ENCODE measurements at places on chromosomes 7 and 10.
A peak's percentile ranks its signal among the peaks of the same experiment; 100 is the strongest.

DNA sequence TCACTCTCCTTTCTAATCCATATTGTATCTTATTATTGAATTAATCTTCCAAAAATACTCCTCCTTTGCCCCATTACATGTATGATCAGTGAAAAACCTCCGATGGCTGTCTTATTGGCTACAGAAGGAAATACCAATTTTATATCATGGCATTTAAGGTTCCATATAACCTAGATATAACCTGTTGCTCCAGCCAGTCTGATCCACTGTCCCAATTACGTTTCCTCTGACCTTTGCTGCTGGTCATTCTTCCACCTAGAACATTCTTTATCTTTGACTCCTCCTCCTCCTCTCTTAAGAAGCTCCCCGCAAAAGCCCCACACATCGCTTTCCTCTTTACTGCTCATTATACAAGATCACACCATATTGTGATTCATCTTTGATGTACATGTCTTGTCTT is 161.5 kb downstream of the RNLS start:
- DNase-seq: no peak

DNA sequence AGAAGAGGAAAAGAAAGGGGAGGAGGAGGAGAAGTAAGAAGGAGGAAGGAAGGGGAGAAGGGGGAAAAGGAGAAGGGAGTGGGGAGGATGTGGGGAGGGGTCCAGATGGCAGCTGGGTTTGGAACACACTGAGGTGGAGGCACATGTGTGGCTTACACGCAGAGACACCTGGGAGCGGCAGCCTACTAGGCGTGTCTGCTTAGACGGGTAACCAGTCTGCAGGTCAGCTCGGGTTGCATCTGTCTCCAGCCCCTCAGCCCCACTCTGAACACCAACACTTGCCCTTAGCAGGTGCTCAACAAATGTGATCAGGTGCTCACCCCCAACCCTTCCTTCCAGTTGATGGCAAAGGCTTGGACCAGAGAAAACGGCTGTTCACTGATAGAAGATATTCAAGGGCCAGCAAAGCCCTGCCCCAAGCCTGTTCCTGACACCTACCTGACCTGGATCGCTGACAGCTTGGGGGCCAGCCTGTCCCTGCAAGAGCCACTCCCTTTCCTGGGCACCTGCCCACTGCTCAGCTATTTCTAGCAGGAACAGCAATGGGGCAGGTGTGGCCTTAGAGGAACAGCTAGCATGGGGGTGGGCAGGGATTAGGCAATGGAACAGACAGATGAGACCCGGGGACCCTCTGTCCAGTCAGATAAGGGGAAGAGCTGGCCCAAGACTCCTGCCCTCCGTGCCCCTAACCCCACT is 70.5 kb downstream of the SH3PXD2A start:
- no peak for DNase-seq

- DNase-seq: no peak
These were observed 72.0 kb downstream of the KAT6B start for GRCh38 chr10:74898201-74898976.

DNA sequence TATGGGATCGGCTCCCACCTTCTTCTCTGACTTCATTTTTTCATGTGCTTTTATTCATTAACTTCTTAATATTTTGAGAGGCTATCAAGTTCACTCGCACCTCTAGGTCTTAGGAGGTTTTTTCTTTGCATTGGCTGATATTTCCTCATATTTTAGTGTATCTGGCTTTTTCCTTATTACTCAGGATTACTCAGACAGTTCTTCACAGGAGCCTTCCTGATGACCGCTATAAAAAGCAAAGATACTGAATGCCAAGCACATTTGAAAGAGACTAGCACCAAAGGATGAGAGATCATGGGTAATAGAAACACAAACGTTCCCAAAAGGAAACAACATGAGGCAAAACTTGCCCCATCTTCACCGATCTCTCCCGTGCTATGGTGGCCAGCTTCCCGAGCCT is 409.2 kb upstream of the KLF6 start:
- no peak for DNase-seq

GRCh38 chr10:58741673-58742072 is 229.0 kb downstream of the BICC1 start:
- no peak for DNase-seq

- DNase-seq: no peak
These were observed 71.6 kb upstream of the ZPBP start for GRCh38 chr7:50164559-50165170.

DNA sequence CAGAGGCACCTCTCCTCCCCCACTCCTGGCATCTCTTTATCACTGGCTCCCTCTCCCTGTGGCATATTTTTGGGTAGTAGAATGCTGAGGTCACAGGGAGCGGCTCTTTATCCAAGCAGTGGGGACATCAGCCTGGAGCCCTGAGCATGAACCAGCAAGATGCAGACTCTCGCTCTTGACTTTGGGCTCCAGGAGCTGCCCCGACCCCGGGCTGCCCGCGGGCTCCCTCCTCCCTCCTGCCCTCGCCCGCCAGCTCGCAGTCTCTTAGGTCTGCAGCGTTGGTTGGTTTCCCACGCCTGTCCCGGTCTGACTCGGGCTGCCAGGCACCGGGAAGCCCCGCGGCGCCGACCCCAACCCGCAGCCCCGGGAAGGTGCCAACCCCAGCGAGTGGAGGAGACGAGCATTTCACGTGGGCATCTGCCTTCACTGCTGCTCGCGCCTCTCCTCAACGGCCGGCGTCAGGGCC is 1.3 kb downstream of the INSYN2A start:
- DNase-seq: peak; percentile 46

DNA sequence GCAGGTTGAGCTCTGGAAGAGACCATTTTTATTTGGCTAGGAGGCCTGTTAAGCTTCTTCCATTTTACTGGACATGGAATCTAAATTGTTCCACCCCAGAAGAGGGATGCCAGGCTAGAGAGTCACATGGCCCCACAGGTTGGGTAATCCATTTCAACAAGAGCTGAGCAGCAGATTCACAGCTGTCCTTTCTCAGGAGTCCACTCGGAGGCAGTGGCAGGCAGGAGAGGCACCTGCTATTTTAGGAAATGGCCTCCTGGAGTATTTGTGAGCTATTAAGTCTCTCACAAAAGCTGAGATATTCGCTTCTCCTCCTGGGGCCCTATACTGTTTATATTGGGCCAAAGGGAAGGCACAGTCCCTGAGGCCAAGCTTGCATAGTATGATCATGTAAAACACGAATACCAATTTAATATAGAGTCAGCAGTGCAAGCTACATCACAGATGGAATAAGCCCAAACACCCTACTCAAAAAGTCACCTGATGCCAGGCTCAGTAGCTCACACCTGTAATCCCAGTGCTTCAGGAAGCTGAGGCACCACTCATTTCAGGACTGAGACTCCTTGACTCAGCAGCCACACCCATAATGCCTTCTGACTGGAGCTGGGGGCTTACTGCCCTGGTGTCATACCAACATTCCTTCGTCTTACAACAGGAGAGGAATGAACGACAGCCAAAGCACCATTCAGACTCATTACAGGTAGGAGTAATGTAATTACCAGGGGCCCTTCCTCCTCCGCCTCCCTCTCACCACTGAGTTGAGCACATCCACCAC is 124.1 kb downstream of the LMBR1 start:
- DNase-seq: no peak

DNA sequence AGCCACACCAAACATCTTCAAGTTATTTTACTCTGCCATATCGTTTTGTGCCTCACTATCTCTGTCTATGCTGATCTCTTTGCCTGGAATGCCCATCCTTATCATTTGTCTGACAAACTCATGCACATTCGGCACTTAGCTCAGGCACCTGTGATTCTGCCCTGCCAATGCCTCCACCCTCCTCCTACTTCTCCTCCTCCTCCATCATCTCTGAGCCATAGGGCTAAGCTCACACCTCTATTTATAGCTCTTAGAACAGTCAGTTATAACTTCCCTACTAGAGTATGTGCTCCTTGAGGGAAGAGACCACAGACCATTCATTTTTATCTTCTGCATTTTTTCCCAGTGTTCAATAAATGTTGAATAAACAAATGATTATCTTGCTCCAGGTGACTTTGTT is 51.2 kb upstream of the CDK13 start:
- no peak for DNase-seq

- no peak for DNase-seq
These were observed 287.0 kb upstream of the CDC14C start for GRCh38 chr7:48637382-48637781.

- DNase-seq: no peak
These were observed 556.2 kb upstream of the FZD8 start for GRCh38 chr10:36198322-36198721.

DNA sequence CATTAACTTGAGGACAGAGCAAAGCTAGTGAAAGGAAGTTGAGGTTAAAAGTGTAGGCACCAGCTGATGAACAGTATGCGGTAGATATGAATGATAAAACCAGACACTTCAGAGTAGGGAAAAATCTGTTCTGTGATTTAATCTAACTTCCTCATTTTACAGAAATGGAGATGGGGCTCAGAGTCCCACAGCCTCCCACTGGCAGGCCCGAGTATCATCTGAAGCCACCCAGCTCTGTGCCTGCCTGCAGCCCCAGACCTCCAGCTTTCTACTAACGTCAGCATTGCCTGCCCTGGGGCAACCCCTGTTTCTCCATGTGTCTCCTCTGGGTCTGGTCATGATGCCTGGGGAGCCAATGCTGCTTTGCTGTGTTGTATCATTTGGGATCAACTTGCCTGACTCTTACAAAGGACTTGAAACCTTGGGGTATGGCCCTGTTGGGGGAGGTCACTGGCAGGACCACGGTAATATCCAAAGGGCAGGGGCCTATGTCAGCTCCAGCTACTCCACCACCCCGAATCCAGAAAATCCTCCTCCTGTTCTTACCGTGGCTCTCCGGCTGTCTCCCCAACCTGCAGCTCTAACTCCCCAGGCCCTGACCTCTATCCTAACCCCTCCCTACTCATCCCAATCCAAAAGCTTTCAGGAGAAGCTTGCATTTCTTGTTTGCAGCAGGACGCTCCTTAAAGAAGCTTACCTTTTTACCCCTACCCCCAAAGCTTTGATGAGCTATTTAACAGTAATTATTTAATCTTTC is 56.2 kb upstream of the NPY start:
- no peak for DNase-seq

GRCh38 chr10:29142516-29143314 is 146.2 kb upstream of the LYZL1 start:
- DNase-seq: no peak

GRCh38 chr10:43126759-43127424 is 11.4 kb upstream of the CSGALNACT2 start:
- DNase-seq: no peak

DNA sequence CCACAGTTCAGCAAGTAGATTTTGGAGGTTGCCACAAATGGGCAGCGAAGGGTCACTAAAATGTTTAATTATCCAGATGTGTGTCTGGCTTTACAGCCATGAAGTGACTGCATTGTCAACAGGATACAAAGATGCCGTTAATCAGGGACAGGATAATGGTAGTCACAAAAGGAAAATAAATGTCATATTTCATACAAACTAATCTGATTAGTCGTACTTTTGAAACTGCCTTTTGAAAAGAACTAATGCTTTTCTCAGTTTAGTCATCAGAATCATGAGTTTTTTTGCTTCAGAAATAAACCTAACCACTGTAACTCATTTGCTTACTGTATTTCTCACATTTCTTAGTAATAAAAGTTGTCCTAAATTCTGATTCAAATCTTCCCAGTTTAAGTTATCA is 22.2 kb upstream of the WNT16 start:
- no peak for DNase-seq

DNA sequence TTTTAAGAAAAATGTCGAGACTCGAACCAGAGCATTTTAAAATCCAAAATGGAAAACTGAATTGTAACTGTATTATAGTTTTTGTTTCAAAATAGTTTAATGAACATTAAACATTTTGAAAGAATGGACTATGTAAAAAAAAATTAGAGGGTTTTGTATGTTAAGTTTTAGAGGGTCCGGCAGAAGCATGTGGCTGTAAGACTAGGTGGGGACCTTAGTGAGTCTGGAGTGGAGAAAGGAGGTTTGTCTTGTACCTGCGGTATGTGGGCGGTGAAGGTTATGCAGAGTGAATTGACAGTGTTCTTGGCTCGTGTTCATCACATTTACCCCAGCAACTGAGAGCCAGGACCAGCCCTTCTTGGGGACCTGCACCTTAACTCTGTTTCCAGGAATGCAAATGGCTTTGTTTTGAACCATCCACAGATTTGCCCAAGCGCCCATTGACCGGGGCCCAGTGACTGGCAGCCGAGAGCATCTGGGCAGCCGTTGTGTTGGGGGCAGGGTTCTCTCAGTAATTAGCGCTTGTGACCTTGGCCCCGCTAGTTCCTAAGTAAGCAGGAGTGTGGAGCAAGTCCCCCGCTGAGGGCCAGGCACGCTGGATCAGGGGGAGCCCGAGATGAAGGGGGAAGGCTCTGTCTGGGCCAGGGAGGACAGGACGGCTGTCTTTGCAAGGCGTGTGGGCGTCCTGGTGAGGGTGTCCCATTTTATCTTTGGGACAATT is 1.4 kb upstream of the KLF6 start:
- no peak for DNase-seq

- no peak for DNase-seq
These were observed 33.3 kb downstream of the OR13A1 start for GRCh38 chr10:45282061-45282460.

DNA sequence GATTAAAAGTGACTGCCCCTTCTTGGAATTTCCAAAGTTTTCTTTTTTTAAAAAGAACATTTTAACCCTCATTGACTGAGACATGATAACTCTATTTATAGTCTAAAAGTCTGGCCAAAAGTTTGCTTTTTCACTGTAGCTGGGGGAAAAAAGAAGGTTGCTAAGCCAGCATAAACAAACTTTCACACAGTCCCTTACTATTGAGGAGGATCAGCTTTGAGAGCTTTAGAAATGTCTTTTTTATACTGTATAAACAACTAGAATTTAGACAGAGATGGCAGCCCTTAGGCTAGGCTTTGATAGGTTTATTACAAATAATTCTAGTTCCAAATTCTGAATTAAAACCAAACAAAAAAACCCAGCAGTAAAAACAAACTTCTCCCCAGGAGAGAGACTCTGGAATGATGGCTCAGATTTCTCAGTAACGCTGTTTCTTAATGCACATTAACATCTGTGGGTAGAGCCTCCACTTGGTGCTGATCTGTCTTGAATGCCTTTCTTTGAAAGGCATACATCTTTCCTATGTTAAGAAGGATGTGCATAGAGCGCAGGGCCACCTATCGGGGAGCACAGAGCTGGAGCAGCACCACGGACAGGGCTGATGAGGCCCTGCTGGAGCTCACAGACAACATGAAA is 100.9 kb upstream of the PDLIM1 start:
- DNase-seq: peak; percentile 37

DNA sequence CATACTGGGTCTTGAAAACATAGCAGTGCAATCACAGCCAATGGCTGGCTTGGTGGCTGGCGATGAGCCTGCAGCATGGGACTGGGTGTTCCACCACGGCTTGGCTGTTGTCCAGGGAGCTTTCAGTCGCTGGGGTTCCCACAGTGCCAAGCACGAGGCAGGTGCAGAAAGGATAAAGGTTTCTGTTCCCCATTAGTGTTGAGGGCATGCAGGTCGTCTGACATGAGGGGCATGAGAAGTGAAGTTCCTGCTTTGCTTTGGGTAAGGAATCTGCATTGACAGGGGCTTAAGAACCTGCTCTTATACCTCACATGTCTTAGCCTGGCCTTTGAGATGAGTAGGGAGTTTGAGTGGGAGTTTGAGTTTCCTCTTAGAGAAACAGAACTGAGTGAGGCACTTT is 9.0 kb upstream of the CFTR start:
- no peak for DNase-seq

All from hepatic stellate cell (primary cell).